ENCODE measurements at places on chromosomes 2 and 18. TPM values are rescaled to one million over a fixed set of nuclear protein-coding genes. Genes with fewer than 3 reads are reported as not detected.

DHRS9 gene
- total RNA-seq, result 0.48 TPM

HYCC2 gene
- 8.8 TPM for total RNA-seq

GRP gene
- not detected for total RNA-seq

CRACDL gene
- total RNA-seq, result 14.6 TPM

RESP18 gene
- not detected for total RNA-seq

SLC35F6 gene
- 18.0 TPM for total RNA-seq

MFSD2B gene
- total RNA-seq, result not detected

NFU1 gene
- 55.3 TPM for total RNA-seq

ZAP70 gene
- 3.7 TPM for total RNA-seq

VAMP5 gene
- total RNA-seq, result 197 TPM

ALPG gene
- total RNA-seq, result not detected

UCN gene
- 2.3 TPM for total RNA-seq

RAD51AP2 gene
- total RNA-seq, result not detected

ADD2 gene
- 0.51 TPM for total RNA-seq

ANO7 gene
- 3.8 TPM for total RNA-seq

DES gene
- total RNA-seq, result 578 TPM

RGPD4 gene
- total RNA-seq, result not detected

VWC2L gene
- total RNA-seq, result 0.21 TPM

- no peak for DNase-seq
Observed at GRCh38 chr2:66849153-66849755, 414.3 kb downstream of the MEIS1 start.

- no peak for DNase-seq
Observed at GRCh38 chr2:47675196-47675825, 107.6 kb upstream of the MSH6 start.

GRCh38 chr2:175647058-175647457 is 355.0 kb downstream of the LNPK start:
- no peak for DNase-seq

DNA sequence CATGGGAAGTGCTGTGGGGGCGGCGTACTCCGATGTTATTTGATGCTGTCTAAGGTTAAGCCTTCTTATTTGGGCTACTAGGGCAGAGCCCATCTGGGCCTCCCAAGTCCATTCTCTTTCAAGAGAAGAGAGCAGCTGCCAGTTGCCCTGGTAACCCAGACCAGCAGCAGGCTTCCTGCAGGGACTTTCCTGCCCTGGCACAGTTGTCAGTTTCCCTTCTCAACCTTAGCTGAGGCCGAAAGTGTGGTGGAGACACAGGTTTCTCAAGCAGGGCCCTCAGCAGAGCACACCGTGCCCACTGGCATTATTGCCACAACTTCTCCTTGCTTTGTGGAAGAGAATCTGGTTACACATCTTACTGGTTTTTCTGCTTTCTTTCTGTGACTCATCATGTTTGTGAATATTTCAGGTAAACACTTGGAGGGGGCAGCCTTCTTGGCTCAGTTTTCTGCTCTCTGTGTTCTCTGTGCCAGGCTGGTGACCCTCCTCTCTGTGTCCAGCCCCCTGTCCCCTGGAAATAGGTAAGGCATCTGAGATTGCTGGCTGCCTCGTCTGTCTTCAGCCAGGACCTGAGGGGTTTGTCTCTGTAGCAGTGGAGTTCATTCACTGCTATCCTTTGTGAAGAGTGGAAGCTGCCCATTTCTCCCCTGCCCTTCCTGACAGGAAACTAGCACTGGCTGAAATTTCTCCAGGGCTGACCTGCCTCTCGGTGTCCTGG is 111.0 kb downstream of the B3GNT2 start:
- no peak for DNase-seq

DNA sequence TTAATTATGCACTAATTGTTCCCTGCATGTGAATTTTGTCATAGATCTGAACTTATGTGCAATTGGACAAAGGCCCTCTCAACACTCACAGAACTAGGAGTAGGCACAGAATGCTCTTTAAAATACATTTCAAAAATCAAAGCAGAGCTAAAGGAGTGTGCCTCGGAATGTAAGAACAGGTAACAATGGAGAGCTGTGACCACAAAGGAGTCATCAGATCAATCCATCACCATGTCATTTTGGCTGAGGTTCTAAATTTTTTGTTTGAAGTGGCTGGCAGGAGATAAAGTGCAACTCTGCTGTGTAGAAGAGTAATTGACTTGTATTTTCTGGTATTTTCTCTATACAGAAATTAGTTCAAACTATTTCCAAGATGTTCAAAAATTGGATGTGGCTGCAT is 155.4 kb downstream of the NRP2 start:
- DNase-seq, result no peak

- DNase-seq, result no peak
Observed at GRCh38 chr2:208000701-208001395, 24.5 kb downstream of the PLEKHM3 start.

DNA sequence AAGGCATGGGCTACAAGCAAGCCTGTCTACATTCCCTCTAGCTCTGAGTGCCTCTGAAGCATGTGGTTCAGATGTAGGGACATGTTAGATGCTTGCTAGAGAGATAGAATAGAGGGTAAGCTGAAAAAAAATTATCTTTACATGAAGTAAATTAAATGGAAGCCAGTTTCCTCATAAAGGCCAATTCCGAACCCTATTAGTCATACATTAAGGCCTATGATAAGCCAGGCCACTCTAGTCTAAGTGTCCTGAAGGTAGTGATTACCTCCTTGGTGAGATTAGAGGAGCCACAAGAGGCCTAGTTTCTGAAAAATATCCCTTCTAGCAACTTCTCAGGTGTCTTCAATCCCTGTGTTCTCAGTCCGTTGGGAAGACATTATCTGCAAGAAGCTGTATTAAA is 72.4 kb upstream of the NPAS2 start:
- no peak for DNase-seq

DNA sequence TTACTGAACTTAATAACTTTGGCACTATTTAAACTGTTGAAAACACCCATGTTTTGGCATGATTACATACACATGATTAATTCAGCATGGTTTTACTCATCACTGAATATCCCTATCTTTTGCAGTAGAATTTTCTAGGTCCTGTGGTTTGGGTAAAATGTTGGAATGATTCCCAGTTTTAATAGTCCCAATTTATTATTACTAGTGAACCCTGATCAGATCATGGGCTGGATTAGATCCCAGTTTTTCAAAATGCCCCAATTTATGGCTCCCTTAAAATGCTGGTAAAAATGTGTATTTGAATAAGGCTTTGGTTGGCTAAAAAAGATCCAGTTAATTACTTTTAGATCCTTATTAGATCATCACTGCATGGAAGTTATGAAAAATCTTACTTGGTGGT is 273.6 kb upstream of the NRP2 start:
- DNase-seq, result no peak

DNA sequence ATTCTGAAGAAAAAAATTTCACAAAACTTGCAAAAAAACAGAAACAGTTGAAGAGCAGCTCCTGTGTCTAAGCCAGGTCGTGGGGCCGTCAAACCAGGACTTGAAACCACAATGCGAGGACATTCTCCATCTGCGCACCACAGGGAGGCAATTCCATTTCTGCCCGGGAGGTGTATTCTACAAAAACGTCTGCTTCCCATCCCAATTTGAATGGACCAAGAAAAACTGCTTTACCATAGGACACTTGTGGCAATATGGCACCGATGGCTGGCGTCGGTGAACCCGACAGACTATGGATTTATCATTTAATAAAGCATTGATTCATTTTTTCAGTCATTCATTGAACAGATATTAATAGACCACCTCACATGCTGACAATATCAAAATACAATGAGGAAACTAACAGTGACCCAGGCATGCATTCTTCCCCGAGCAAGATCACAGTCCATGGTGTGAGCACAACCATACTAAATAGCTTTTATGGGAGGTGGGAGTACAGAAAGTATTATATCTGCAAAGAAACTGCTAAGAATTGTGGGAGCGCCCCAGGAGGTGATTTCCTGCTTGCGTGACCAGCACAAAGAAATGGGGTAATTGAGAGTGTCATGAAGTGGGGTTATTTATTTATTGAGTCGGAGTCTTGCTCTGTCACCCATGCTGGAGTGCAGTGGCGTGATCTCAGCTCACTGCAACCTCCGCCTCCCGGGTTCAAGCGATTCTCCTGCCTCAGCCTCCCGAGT is 10.5 kb upstream of the ZAP70 start:
- DNase-seq, result no peak

- no peak for DNase-seq
Observed at GRCh38 chr18:33744032-33744697, 166.1 kb downstream of the ASXL3 start.

DNA sequence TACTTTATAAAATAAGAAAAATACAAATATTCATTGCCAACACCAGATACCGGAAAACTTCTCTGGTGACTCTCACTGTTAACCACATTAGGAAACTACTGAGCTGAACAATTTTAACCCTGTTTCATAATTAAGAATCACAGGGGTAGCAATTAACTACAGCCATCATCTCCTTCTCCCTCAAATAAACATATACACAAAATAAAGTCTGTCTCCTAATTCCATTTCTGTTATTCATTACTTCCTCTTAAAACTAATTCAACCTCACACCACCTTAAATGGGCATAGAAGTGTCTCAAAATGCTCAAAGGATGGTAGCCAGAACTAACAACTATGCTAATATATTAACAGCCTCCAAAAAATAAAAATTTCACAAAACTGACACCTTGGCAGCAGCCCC is 60.7 kb downstream of the ACVR1 start:
- no peak for DNase-seq

GRCh38 chr2:239363946-239364637 is 36.7 kb downstream of the HDAC4 start:
- DNase-seq, result no peak

GRCh38 chr2:135791418-135792190 is 45.4 kb downstream of the LCT start:
- no peak for DNase-seq

DNA sequence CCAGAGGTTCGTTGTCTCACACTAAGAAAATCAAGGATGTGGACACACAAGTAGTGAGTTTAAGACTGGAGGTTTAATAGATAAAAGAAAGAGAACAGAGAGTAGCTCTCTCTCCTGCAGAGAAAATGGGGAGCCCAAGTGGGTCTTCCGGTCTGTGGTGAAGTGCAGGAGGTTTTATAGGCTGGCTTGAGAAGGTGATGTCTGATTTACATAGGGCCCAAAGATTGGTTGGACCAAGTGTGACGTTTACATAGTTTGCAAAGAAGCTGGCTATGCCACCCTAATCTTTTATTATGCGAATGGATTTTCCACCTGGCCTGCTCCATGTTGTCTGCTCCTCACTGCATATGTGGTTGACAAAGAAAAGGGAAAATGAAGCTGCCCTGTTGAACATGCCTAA is 430.4 kb upstream of the TRIB2 start:
- no peak for DNase-seq

- no peak for DNase-seq
Observed at GRCh38 chr2:194103941-194104659, 1552.9 kb upstream of the SLC39A10 start.

DNA sequence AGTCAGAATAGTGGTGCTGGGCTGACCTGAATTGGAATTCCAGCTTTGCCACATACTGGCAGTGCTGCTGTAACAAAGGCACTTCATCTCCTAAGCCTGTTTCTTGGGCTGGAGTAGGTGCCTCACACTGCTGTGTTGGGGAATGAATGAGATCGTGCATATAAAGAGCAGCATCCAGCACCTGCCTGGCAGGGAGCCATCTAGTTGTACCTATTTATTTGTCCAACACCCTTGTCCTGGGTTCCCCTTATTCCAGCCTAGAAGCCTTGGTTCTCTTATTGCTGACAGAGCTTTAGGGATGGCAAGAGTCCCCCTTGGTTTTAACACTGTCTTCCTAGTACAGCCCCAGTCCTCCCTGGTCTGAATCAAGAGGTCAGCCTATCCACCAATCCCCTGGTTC is 275.3 kb upstream of the RAB12 start:
- DNase-seq, result no peak

DNA sequence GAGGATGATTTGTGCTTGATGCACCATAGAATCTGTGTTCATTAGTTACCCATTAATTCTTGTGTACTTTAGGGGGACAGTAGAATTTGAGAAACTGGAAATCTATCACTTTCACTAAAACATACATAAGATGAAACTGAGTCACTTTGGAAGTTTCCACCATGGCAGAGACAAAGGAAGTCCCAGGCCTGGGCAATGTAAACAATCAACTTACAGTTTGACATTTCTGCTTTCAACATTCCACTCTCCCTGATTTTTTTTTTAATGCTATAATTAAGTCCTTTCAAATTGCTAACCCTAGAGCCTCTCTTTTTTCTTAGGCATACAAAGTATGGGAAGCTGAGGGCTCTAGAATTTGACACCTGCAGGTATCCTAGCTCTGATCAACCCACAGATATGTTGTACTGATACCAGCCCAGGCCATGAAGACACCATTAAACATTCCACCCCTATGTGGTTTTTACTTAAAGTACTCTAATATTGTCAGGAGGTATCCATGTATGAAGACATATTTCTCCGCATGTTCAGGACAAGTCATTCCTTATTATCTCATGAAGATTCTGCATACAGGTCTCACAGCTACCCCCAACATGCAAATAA is 88.5 kb upstream of the GLS start:
- DNase-seq, result no peak

- peak; percentile 51 for DNase-seq
Observed at GRCh38 chr2:24382363-24383073, 22.2 kb upstream of the ITSN2 start.

DNA sequence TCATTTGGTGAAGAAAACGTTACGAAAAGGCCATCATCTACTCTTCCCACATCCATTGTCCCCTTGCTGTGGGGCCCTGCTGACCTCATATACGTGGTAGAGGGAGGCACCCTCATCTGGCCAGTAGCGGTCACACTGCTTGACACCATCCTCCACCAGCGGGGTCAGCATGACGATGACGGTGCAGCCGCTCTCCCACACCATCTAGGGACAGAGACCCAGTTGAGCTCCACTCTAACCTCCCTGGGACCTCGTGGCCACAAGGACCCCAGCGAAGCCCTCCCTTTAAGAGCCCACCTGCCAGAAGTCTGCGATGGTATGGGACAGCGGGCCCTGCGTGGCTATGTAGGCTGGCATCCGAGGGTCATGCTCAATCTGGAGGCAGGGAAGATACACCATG is 13.1 kb downstream of the PTPRN start:
- DNase-seq, result no peak

DNA sequence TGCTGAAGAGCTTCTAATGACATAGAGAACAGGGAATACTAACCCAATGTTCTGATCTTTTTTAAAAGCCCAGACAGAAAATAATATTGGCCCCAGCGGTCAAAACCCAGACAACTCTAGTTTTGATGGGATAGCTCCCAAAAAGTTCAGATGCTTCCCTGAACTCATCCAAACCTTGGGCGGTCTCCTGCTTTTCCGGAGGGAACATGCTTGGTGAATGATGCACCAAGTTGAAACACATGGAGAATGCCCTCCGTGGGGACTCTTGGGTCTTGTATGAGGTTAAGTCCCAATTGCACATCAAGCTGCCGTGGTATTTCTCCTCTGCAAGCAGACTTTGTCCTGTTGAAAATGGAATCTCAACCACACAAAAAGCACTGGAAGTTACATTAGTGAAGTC is 120.7 kb upstream of the CTAGE1 start:
- DNase-seq, result peak; percentile 45

- DNase-seq, result no peak
Observed at GRCh38 chr2:238129166-238130010, 9.1 kb upstream of the KLHL30 start.
